ENCODE measurements at places on chromosomes 13 and 19.

DNA sequence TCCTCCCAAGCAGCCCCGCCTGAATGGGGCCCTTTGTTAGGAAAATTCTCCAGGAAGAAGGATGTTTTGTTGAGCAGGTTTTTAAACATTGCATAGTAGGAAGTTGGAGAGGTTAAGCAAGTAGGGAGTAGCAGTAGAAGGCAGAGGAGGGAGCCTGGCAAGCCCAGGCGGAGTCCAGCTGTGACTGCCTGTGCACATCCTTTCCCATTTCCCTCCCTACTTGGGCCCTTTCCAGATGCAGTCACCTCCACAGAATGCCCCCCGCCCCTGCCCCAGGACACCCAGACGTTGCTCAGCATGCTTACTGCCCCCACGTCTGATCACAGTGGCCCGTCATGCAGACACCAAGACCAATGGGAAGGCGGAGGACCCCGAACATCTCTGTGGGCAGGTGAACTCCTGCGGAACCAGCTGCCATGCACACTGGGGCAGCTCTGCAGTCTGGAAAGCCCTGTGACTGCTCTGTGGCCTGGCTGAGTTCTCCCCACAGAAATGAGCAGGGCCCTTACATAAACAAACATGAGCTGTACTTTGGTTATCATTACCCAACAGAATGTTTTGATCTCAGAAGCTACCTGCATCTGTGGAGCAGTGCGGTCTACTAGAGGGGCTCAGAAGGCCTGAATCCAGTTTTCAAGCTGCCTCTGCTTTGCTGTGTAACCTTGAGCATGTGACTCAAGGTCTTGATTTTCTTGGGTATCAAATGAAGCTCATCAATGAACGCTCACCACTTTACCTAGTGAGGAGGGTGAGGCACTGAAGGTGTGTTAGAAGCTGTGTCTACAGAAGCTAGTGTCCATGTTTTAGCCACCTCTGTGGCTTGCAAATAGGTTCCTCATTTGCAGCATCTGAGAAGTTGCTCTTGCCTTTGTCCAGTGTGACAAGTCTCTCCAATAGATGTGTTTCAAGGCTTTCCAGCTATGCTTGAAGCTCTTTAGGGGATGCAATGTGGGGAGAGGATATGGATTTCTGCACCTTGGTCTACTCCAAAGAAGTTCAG, 84.2 kb downstream of the TNFRSF19 start:
- ATAC-seq, result no peak

DNA sequence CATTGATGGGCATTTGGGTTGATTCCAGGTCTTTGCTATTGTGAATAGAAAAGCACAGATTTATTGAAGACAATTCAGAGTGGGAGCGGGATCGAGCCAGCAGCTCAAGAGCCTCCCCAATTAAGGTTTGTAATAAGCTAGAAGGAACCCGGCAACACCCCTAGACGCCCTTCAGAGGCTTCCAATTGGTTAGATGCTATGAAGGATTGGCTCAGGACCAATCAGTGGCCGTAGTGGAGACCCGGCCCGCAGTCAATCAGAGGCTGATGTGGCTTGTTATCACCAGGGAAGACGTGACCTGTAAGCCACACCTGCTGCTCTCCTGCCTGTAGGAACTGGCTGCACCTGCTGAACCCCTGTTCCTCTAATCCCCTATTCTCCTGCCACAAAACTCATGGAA, 14.6 kb downstream of the SIGLEC11 start:
- no peak for ATAC-seq

DNA sequence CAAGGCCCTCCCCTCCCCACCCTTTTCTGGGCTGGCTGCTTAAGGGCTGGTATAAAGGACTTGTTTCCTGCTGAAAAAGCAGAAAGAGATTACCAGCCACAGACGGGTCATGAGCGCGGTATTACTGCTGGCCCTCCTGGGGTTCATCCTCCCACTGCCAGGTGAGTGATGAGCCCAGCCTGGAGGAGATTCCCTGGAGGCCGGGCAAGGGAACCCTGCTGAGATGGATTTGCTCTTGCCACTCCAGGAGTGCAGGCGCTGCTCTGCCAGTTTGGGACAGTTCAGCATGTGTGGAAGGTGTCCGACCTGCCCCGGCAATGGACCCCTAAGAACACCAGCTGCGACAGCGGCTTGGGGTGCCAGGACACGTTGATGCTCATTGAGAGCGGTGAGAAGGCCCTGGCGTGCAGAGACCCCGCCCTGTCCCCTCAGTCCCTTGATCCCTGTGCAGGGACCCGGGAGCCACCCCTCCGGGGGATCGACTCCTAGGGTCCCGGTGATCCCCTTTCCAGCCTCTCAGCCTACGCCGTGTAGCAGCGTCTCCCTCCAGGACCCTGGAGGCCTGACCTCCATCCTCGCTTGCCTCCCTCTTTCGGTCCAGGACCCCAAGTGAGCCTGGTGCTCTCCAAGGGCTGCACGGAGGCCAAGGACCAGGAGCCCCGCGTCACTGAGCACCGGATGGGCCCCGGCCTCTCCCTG, at the start of gene CD177:
Gene CD177, plus strand, starts transcription at position 81 of the 699 bp plus-strand sequence. Its CDS starts 29 bp downstream, at position 110.
- no peak for ATAC-seq

DNA sequence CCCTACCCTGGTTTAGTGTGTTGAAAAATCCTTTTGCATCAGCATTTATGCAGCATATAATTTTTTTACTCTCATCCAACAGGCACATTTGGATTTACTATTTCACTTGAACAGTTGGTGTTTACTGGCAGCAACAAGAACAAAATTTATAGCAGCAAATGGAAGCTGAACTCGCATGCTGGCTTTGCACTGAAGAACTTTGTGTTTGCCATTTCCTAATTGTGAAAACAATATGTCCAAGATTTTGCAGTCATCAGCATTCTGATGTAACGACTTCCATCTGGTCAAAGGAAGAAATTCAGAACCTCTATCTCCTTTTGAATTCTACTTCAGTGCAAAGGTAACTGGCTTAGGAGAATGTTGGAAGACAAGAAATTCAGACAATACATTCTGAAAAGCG, 131.0 kb downstream of the DLEU7 start:
- no peak for ATAC-seq

DNA sequence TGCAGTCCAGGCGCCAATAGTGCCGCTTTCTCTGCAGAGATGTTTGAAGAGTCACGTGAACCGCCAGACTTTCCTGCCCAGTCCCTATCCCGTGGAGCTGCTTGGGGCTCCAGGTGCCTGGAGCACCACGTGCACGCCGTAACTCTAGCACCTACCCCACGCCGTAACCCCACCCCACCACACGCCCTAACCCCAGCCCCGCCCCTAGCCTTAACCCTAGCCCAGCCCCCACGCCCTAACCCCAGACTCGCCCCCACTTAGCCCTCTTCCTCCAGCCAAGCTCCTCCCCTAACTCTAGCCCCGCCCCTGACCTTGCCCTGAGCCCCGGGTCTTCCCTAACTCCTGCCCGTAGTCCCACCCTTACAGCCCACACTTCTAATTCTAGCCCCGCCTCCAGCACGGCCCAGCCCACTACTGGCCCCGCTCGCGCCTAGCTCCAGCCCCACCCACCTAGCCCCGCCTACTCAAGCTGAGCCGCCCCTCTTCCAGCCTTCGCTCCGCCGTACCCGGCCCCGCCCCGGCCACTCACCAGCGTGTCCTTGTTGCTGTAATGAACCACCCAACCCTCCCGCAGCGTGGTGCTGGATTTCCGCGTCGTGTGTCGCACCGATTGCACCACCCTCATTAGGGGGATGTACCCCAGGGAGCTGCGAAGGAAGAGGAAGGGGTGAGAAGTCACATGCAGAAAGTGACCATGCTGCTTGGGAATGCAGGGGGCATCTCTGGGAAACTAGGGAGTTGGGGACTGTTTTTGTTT, 19.5 kb downstream of the PRKD2 start:
- peak; percentile 33 for ATAC-seq

GRCh38 chr19:11098861-11099260, 9.6 kb downstream of the LDLR start:
- ATAC-seq, result no peak

- no peak for ATAC-seq
Measured at GRCh38 chr13:114054264-114054663, 78.2 kb downstream of the RASA3 start.

DNA sequence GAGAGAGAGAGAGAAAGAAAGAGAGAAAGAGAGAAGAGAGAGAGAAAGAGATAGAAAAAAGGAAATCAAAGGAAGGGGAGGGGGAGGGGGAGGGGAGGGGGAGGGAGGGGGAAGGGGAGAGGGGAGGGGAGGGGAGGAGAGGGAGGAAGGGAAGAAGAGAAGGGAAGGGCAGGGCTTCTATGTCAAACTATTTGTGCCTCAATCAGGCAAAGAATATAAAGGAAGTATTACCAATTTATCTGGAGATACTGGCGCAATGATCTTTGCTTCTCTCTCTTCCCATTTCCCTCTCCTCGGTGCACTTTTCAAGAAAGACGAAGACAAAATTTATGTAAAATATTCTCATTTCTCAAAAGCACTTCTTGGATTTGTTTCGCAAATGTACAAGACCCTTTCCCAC, 9.3 kb upstream of the INSR start:
- no peak for ATAC-seq

- ATAC-seq, result no peak
Measured at GRCh38 chr13:23671377-23671776, 101.2 kb downstream of the TNFRSF19 start.

GRCh38 chr13:68176475-68176874, 946.3 kb upstream of the PCDH9 start:
- ATAC-seq, result no peak

- peak; percentile 13 for ATAC-seq
Measured at GRCh38 chr19:5038631-5039271, 69.8 kb downstream of the KDM4B start.

Data from activated CD4-positive, CD25-positive, alpha-beta regulatory T cell treated with anti-CD3 and anti-CD28 coated beads, Interleukin-2, amount 50 U/mL, for 24 hours (primary cell).